SHP77 (cell line): ENCODE measurements at places on chromosomes 1 and 21.

DNA sequence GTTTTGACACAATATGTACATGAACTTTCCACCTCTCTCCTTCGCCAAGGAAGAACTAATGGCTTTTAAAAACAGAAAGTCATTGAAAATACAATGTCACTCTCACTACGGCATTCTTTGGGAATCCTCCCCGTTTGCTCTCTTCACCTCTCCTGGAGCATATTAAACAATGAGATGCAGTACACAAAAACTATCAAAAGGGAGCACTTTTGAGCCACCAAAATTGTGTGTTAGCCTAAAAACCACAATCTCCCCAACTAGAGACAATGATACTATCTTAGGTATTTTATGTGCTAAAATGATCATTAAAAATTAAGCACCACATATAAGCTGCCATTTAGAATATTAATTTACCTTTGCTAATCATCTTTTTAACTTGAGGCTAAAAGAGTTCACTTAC lies 425.5 kb downstream of the KCTD3 start:
- peak; percentile 15 for DNase-seq

GRCh38 chr1:154556422-154556821 lies 2.0 kb downstream of the UBE2Q1 start:
- DNase-seq = no peak

DNA sequence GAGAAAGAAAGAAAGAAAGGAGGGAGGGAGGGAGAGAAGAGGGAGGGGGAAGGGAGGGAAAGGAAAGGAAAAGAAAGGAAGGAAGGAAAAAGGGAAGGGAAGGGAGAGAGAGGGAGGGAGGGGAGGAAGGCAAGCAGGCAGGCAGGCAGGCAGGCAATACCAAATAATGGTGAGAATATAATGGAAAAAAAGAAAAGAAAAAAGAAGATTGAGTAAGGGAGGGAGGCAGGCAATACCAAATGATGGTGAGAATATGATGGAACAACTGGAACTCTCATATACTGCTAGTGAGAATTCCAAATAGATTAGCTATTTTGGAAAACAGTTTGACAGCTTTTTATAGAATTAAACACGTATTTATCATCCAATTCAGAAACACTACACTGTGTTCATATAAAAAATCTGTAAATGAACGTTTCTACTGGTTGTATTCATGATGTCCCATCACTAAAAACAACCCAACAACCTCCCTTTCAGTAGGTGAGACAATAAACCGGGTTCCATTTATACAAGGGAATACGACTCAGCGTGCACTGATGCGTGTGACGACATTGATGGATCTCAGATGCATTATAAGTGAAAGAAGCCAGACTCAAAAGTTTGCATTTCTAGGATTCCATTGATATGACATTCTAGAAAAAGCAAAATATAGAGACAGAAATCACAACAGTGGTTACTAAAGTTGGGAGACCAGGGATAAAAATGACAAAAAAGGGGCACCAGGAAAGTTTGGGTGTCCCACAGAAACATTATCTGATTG lies 226.4 kb downstream of the DSCAM start:
- no peak for DNase-seq

- DNase-seq = no peak
These were observed 10.4 kb downstream of the KDM4A start for GRCh38 chr1:43660355-43660754.

DNA sequence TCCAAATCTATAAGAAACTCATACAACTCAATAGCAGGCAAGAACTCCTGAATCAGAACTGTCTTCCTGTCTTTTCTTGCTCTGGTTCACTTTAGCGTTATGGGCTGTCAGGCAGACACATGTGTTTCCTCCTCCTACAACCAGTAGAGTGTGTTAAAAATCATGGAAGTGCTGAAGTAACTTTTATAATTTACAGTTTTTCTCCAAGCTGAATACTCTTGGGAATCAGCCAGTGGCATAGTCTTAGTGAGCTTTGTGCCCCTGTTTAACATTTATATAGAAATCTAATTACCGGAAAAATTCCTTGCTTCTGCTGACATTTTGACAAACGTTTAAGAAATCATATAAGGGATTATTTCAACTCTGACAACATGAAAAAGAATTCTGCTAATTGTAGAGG lies 113.1 kb upstream of the RGS18 start:
- no peak for DNase-seq
